B cell (primary cell): ENCODE measurements at places on chromosomes 11 and 22. TPM values are rescaled to one million over a fixed set of nuclear protein-coding genes. Genes with fewer than 3 reads are reported as not detected.

The CCDC188 gene
- total RNA-seq, result not detected in 2 replicates

The KRTAP5-2 gene
- not detected in 2 replicates for total RNA-seq

The OR56B1 gene
- 1.2 and 1.4 TPM in 2 replicates for total RNA-seq

The PNPLA3 gene
- total RNA-seq, result 0.10 TPM in 1 of 2 replicates, not detected in the other

The PKDREJ gene
- not detected in 2 replicates for total RNA-seq

The OR6T1 gene
- not detected in 2 replicates for total RNA-seq

The MAP6 gene
- 0.34 and 0.57 TPM in 2 replicates for total RNA-seq

The CALCA gene
- total RNA-seq, result not detected in 2 replicates

The MIOX gene
- not detected in 2 replicates for total RNA-seq

The PHOX2A gene
- total RNA-seq, result not detected in 2 replicates

The VPS37C gene
- 18.4 and 20.1 TPM in 2 replicates for total RNA-seq

The SLC22A12 gene
- total RNA-seq, result not detected in 2 replicates

The MUC15 gene
- total RNA-seq, result not detected in 2 replicates

The OR2AG1 gene
- not detected in 2 replicates for total RNA-seq

The SLC37A2 gene
- 27.0 and 27.1 TPM in 2 replicates for total RNA-seq

The METTL15 gene
- total RNA-seq, result 19.7 and 22.8 TPM in 2 replicates

The MRGPRF gene
- total RNA-seq, result not detected in 2 replicates
